H9 (cell line): ENCODE measurements at places on chromosomes 6 and 20.

GRCh38 chr6:56297022-56297989, 49.9 kb upstream of the COL21A1 start:
- no peaks in the 10 kb centered on the region for H3K27me3 ChIP-seq
- DNase-seq, result no peak
- no peak overlapping the region for H3K27ac ChIP-seq
- H3K36me3 ChIP-seq, result no peaks in the 10 kb centered on the region

GRCh38 chr20:11716239-11716944, 201.3 kb upstream of the BTBD3 start:
- H3K4me3 ChIP-seq, result no peak overlapping the region
- peak; percentile 75 for DNase-seq
- peaks cover 9% of the 10 kb centered on the region; the same call in 1 of the 2 replicates for H3K4me1 ChIP-seq
- no peak overlapping the region for H3K27ac ChIP-seq

DNA sequence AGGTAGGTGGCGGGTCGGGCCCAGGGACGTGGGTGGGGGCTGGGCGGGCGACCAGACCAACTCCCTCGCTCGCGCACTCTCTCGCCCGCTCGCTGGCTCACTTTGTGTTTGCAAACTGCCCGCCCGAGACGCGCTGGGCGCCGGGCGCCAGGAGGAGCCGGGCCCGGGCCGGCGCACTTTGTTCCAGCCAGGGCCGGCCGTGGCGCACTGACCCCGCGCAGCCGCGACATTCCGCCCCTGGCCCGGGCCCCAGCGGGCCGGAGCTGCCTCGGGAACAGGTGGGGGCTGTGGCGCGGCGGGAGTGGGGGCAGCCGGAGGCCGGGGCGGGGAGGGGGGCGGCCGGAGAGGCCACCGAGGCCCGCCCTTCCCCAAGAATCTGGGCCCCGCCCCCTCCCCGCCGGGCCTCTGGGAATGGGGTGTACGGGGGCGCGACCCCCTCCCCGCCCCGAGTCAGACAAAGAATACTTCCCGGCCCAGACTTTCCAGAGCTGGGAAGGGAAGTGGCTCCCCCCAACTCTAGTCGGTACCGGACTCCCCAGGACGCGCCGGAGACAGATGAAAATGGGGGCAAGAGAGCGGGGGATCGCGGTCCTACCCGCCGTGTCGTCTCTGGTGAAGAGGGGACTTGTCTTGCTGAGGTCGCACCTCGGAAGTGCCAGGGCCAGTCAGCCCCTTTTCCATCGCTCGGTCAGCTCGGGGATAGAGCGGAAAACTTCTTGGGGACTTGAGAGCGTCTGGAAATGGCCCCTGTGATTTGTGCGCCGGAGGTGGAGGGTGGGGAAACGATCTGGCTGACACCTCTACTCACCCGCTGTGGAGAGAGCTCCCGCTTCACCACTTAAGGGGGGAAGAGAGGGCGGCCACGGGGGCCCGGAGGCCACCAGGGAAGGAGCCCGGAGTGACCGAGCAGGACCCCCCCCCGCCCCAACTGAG, 951 bp downstream of the FOXP4 start:
- peaks cover 18% of the 10 kb centered on the region; the same call in 1 of the 2 replicates for H3K4me1 ChIP-seq
- no peak overlapping the region for H3K27ac ChIP-seq
- H3K27me3 ChIP-seq, result peaks cover 57% of the 10 kb centered on the region
- DNase-seq, result no peak
- H3K36me3 ChIP-seq, result no peaks in the 10 kb centered on the region
- peak overlapping the region; percentile 97 for H3K4me3 ChIP-seq

DNA sequence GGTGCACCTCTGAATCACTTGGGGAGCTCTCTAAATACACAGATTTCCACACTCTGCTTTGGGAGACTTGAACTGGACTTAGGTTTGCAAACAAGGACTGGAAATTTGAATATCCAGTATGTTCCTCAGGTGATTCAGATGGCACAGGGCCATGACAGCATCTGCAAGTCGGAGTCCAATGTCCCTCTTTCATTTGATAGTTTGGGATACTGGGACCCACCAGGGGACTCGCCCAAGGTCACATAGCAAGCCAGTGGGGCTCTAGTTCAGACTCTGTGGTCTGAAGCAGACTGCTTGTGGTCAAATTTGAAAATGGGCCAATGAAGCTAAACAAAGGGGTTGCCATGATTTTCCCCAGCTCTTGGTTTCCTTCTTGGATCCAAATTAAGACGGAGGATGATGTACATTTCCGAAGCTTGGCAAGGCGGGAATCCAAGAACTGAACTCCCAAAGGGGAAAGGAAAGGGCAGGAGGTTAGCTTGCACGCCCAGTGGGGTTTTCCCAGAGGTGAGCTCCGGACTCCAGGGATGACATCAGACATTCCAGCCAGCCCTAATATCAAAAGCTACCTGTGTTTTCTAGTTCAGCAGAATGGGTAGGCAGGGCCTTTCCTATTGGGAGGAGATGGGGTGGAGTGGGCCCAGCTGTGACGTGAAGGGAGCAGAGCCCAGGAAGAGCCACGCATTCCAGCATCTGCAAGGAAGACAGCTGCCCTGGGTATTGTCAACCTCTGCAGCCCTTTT, 3.4 kb upstream of the SYS1 start:
- H3K4me1 ChIP-seq, result peaks cover 6% of the 10 kb centered on the region; the same call in 1 of the 2 replicates
- no peaks in the 10 kb centered on the region for H3K36me3 ChIP-seq
- no peaks in the 10 kb centered on the region for H3K27me3 ChIP-seq
- no peak overlapping the region for H3K27ac ChIP-seq
- no peak for DNase-seq

DNA sequence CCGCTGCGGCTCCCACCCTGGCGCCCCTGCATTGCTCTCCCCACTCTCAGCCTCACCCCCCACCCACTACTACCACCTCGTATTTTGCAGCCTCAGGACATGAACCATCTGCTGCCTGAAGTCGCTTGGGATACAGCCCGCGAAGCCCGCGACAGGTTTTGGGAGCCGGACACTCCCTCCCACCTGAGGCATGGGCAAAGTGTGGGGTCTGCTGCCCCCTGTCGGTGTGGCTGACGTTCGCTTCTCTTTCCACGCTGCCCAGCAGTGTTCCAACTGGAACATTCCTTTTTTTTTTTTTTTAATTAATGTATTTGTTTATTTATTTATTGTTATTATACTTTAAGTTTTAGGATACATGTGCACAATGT, 15.3 kb upstream of the LPA start:
- DNase-seq, result peak; percentile 61
- peak overlapping the region; percentile 66 for H3K4me3 ChIP-seq
- H3K4me1 ChIP-seq, result no peaks in the 10 kb centered on the region
- H3K27me3 ChIP-seq, result no peaks in the 10 kb centered on the region; the same call in 1 of the 2 replicates
- no peaks in the 10 kb centered on the region for H3K36me3 ChIP-seq
- no peak overlapping the region for H3K27ac ChIP-seq

DNA sequence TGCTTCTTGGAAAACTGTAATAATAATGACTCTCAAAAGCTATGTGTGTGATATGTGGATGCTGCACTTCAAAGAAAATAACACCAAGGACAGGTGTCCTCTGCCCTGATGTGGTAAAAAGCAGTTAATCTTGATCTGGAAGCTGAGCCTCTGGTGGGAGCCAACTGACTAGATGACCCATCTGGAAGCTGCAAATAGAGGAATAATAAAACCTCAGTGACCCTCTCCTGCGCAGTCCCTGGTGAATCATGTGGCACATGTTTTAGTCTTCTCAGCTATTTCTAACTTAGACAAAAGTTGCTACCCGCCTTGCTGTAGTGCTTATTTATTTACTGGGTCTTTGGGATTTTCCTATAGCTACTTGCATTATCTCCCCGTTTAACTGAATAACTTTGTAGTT, 47.3 kb downstream of the TP53INP2 start:
- peaks cover 40% of the 10 kb centered on the region for H3K36me3 ChIP-seq
- no peaks in the 10 kb centered on the region for H3K4me1 ChIP-seq

DNA sequence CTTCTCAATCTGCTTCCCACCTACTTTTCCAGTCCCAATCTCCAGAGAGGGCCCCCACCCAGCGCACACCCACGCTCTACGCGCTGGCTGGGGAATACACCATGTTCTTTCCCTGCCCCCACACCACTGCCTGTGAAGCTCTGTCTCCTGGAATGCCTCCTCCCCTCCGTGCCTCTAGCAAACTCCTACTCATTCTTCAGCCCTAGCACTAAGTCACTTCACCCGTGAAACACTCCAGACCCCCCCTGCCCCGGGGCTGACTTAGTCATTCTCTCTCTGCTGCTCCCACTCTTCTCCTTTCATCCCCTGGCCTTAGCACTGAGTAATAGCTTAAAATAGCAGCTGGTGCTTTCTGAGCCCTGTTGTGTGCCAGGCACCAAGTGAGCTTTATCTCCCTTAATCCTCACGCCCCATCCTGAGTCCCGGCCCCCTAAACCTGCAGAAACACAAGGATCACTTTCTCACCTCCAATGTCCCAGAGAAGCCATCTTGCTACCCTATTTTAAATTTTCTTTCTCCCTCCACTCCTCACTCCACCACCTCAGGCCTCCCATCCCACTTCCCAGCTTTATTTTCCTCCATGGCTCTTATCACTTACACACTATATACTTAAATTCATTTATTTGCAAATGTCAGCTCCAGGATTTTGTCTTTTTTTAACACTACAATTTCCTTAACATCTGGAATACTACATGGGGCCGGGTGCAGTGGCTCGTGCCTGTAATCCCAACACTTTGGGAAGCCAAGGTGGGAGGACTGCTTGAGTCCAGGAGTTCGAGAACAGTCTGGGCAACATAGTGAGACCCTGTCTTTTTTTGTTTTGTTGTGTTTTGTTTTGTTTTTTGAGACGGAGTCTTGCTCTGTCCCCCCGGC, 6.3 kb upstream of the PARD6B start:
- DNase-seq, result peak; percentile 36
- peaks cover 2% of the 10 kb centered on the region for H3K4me1 ChIP-seq
- H3K36me3 ChIP-seq, result no peaks in the 10 kb centered on the region
- no peak overlapping the region for H3K27ac ChIP-seq
- H3K27me3 ChIP-seq, result no peaks in the 10 kb centered on the region

DNA sequence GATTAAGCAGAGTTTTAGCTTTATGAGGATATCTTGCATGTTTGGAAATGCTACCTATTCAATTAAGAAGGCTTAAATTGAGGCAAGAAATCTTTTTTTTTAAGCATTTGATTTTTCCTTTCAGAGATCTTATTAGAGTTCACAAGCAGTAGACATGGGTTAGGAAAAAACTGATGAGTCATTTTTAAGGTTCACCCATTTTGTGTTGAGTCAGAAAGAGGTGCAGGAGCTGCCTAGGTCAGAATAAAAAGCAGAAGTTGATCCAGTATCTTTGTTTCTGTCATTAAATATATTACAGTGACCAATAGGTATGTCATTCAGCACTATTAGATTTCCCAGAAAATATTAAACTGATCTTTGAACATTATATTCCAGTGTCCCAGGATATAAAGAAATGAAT, 306.8 kb downstream of the LMBRD1 start:
- no peak overlapping the region for H3K4me3 ChIP-seq
- H3K27me3 ChIP-seq, result no peaks in the 10 kb centered on the region
- H3K4me1 ChIP-seq, result no peaks in the 10 kb centered on the region
- H3K36me3 ChIP-seq, result no peaks in the 10 kb centered on the region
- DNase-seq, result no peak

DNA sequence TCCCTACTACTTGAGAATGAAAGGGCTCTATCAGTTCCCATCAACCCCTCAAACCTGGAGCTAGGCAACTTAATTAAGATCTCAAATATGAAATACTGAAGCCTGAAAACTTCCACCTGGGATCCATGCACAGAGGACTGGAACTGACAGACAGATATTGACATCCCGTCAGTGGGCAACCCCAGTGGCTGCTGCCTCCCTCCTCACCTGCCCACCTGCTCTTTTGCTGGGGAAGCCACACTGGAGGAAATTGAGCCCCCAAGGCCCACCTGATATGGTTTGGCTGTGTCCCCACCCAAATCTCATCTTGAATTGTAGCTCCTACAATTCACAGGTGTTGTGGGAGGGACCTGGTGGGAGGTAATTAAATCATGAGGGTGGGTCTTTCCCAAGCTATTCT, 192.8 kb downstream of the LRFN2 start:
- H3K4me1 ChIP-seq, result no peaks in the 10 kb centered on the region
- no peaks in the 10 kb centered on the region for H3K27me3 ChIP-seq
- H3K4me3 ChIP-seq, result no peak overlapping the region

DNA sequence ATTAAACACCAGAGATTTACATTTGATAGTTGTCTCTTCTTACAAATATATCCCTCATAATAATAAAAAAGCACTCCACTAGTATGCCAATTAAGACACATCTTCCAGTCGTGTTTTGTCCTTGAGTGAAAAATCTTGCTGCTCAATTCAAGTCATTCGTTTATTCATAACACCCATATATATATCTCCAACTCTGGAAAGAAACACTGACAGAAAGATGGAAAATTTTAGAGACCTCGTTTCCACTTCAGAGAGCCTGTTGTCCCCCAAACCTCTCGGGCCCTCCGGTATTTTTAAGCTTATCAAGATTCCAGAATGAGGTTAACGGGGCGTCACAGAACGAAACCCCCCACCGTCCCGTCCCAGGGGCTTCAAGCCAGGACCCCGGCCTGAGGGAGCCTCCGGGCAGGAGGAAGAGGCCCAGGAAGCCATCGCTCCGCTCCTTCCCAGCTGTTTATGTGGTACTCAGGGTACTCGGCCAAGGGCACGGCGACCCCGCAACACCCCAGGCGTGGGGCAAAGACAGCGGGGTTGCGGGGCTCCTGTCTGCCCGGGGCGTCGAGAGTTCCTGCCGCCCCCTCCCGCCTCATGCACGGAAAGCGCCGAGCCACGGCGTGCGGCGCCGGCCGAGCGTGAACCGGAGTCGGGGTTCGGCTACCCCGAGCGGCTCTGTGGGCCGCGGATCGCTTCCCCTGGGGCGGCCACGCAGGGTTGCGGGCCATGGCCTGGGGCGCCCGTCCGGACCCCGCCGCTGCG, 623 bp upstream of the SNX9 start:
- DNase-seq, result peak; percentile 42
- no peaks in the 10 kb centered on the region for H3K27me3 ChIP-seq
- peaks cover 4% of the 10 kb centered on the region; the same call in 1 of the 2 replicates for H3K4me1 ChIP-seq
- peak overlapping the region; percentile 77 for H3K4me3 ChIP-seq
- H3K36me3 ChIP-seq, result no peaks in the 10 kb centered on the region
- no peak overlapping the region for H3K27ac ChIP-seq

DNA sequence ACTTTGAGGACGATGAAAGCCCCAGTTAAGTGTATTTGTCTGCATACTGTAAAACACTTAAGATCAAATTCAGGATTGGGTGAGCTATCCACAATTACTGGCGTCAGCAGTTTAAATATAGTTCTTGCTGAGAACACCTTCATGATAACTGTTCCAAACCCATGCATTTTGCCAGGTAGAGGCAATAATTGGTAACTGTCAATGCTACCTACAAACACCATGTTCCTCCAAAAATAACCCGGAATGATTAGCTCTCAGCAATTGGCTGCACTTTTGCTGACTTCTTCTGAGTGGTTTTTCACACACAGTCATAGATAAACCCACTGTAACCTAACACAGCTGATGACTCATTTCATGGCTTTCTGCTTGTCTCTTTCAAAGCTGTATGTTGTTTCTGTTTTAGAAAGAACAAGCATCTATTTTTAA, 1358.6 kb upstream of the GJE1 start:
- H3K4me1 ChIP-seq, result no peaks in the 10 kb centered on the region
- no peak for DNase-seq
- no peak overlapping the region for H3K4me3 ChIP-seq

- no peak overlapping the region for H3K27ac ChIP-seq
- DNase-seq, result peak; percentile 25
- H3K36me3 ChIP-seq, result no peaks in the 10 kb centered on the region
- no peaks in the 10 kb centered on the region for H3K4me1 ChIP-seq
- H3K4me3 ChIP-seq, result no peak overlapping the region
- H3K27me3 ChIP-seq, result no peaks in the 10 kb centered on the region
Observed at GRCh38 chr20:37543828-37544227, 16.2 kb upstream of the BLCAP start.

GRCh38 chr20:25538838-25539665, 46.3 kb downstream of the NINL start:
- peaks cover 5% of the 10 kb centered on the region; the same call in 1 of the 2 replicates for H3K4me1 ChIP-seq
- H3K27me3 ChIP-seq, result no peaks in the 10 kb centered on the region
- peaks cover 17% of the 10 kb centered on the region for H3K36me3 ChIP-seq
- DNase-seq, result no peak
